ENCODE measurements at places on chromosomes 2 and 18. TPM values are rescaled to one million over a fixed set of nuclear protein-coding genes. Genes with fewer than 3 reads are reported as not detected.

UGT1A5 gene
- not detected for total RNA-seq

DNA sequence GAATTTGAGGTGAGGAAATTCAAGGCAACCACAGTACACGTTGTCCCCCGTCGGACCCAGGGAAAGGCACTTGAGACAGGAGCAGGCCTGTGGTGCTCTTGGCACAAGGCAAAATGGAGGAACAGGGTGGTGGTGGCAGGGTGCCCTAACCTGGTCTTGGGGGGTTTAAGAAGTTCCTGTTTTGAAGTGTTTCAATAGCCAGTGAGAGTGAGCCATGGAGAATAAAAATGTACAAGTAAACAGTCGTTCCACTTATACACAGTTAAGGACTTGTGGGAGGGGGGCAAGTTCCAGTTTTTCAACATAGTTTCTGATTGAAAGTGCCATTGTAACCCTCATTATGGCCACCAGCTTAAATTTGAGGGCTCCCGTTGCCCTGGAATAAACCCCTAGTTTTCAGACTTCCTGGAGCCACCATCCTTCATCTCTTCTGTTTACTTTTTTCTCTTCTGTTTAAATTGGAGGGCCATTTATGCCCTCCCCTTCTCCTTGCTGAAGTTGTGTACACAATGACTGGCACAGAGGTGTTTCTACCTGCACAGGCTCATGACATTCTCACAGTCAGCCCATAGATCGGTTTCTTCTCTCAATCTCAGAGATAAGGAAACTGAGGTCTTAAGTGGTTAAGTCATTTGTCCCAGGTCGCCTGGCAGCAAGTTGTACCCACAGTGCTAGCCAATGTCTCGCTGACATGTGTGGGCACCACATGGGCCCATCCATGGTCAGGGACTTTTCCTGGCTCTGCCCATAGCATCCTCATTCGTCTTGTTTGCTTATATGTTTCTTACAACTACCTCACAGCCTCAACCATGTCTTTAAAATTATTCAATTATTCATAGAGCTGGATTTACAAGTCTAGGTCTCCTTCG, 66.0 kb upstream of the ST3GAL5 start:
- no peak for DNase-seq

DNA sequence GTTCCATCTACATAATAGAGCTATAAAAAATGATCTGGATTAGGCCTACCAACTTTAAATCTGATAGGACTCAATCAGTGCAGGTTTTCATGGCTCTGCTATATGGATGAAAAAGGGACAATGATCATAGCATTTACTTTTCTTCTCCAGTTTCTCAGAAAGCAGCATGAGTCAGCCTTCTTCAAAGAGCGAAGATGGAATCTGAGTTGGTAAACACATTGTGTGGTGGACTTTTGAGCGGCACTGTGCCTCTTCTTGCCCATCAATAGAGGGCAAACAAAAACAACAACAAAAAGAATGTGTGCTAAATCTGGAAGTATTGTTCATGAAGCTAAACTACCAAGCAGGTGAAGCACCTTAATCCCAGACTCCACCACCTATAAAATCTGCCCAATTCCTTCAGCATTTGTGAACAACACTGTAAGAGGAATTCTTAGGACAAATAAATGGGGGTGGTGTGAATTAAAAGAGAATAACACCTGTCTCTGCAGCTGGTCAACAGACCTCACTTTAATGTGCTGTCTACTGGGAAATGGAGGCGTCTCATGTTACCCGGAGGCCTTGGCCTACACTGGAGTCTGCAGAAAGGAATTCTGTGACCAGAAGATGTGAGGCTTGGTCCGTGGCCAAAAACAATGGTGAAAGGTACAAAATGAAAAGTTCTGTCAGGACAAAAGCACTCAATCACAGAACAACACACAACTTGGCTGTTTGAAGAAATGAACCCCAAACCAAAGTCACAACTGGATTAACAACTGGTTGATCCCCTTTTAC, 609.0 kb downstream of the IRS1 start:
- DNase-seq: no peak

- no peak for DNase-seq
Observed at GRCh38 chr2:160168878-160169277, 31.2 kb downstream of the ITGB6 start.

DNA sequence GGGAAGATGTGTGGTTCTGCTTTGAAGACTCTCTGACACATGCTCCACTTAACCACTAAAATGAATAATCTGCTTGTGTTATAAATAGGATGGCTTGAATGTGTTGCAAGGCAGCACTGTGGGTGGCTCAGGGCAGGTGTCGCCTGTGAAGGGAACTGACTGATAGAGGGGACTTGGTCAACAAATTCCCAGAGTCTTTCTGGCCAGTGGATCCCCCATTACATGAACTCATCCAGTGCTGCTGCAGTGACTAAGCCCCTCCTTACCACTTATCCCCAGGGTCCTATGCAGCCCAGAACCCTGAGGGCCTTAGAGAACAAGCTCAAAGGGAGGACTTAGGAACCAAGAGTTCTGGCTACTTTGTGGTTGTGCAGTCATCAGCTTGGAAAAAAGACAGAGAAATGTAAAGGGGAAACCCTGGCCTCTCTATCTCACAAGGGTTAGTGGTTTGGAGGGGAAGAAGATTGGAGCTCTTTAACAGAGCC, 226.2 kb upstream of the TNP1 start:
- no peak for DNase-seq

GRCh38 chr18:41043876-41044275, 911.2 kb upstream of the PIK3C3 start:
- DNase-seq: no peak
